ENCODE measurements at places on chromosomes 1 and 21. TPM values are rescaled to one million over a fixed set of nuclear protein-coding genes. Genes with fewer than 3 reads are reported as not detected.

GRCh38 chr1:229664133-229664689, 38.2 kb downstream of the URB2 start:
- DNase-seq, result no peak

DNA sequence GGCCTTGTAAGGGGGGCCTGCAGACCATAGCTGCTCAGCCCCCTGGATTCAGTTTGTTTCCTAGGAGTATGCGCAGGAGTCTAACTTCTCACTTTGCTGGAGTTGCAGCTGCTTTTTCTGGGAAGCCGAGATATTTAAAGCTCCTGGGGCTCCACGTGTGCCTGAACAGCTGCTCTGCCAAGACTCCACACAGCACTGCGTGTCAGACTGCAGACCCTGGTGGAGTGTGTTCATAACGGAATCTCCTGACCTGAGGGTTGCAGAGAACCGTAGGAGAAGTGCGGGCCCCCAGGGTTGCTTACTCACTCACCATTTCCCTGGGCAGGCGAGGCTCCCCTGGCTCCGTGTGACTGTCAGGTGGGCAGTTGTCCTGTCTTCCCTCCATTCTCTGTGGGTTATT, 474.3 kb upstream of the TMPRSS15 start:
- DNase-seq, result no peak

GRCh38 chr1:109901141-109901523, 9.5 kb upstream of the CSF1 start:
- no peak for DNase-seq

GRCh38 chr1:115564201-115564600, 77.6 kb upstream of the VANGL1 start:
- DNase-seq, result no peak

C4BPA gene
- 0.88 TPM for polyA plus RNA-seq

ACTL8 gene
- not detected for polyA plus RNA-seq

GRCh38 chr1:225146478-225146877, 217.0 kb downstream of the DNAH14 start:
- no peak for DNase-seq

- no peak for DNase-seq
These were observed 310.9 kb downstream of the MATN1 start for GRCh38 chr1:30412241-30413110.

DNA sequence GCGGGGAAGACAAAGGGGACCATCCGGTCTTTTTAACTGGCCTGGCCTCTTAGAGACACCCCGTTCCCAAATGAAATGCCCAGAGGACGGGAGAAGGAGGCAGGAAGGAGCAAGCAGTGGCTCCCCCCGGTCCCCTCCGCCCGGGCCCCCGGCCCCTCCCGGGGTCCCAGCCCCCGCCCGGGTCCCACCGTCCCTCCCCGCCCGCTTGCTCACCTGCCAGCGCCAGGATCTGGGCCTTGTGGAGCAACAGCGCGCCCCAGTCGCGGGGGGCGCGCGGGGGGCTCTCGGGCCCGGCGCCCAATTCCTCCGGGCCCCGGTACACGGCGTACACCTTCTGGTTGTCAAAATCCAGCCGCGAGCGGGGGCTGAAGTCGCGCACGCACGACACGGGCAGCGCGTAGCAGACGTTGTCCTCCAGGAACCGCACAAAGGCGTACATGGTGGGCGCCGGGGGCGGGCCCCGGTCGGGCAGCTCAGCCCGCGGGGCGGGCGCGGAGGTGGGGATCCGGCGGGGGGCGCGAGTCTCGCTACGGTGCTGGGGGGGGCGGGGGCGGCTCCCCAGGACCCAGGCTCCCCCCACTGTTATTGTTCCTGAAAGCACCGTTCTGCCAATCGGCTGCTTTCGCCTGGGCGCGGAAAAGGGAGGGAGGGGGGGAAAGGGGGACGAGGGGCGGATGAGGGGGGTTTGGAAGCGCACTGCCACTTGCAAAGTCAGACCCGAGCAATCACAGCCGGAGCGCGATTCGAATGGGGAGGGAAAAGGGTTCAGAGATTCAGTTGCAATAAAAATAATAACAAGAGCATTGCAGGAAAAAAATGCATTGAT, at the start of gene BEND5:
Gene BEND5 (minus strand): TSS at position 499 of the 826 bp plus-strand sequence. CDS start 60 bp downstream, at position 439.
- peak; percentile 80 for DNase-seq

DNA sequence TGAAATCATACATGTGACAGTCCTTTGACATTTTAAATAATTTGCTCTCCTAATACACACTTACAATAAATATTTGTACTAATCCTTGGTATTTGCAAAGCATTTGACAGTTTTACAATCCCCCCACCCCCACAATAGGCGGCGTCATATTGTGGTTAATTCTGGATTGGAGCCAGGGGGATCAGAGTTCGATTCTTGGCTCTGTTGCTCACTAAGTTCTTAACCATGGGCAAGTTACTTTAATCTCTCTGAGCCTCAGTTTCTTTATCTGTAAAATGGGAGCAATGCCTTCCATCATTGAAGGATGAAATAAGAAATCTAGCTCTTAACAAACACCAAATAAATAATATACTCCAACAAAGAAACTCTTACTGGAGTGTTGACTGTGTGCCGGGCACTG, 23.8 kb downstream of the CACNA1S start:
- DNase-seq, result no peak

GRCh38 chr1:64881281-64881680, 85.1 kb downstream of the JAK1 start:
- DNase-seq, result no peak

TRIM67 gene
- 0.69 TPM for polyA plus RNA-seq

GRCh38 chr21:25396135-25396711, 211.1 kb downstream of the MRPL39 start:
- DNase-seq, result no peak

- no peak for DNase-seq
These were observed 14.1 kb downstream of the DPYD start for GRCh38 chr1:97906567-97907241.

DNA sequence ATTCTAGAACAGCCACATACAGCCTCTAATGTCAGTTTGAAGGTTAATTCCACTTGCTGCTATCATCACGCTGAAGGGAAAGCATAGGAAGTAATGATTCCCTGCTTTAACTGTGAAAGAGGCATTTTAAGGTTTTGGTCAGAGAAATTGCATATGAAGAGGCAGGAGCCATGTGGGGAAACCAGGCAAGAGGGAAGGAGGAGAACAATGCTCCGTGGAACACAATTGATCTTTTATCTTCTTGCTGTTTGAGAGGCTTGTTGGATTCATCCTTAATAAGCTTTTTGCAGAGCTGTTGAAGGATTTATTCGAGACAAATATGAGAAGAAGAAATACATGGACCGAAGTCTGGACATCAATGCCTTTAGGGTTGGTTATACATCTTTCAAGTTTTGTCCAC, 35.9 kb downstream of the SMAP2 start:
- no peak for DNase-seq

DNA sequence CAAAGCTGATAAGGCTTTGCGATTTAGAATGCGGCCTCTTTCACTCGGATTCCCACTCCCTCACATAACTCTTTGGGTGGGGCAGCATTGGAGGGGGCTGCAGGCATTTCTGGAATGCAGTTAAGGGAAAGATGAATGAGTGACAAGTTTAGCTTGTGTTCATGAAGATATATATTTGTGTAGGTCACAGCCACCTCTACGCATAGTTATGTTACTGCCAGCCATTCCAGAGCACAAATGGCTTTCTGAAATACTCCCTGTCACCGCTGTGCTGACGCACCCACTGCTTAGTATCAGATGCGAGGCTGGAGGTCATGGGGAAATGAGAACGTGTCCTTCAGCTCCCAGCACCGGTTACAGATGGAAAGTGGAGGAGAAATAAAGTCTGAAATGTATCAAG, 54.1 kb upstream of the ATP1A1 start:
- no peak for DNase-seq

- no peak for DNase-seq
These were observed 9.7 kb upstream of the FMOD start for GRCh38 chr1:203360547-203361185.

All from right lung (tissue), 10 donors.